ENCODE measurements at places on chromosomes 2 and 18. TPM values are rescaled to one million over a fixed set of nuclear protein-coding genes. Genes with fewer than 3 reads are reported as not detected.

C2orf66 gene
- not detected for total RNA-seq

IL37 gene
- not detected for total RNA-seq

GRCh38 chr2:62831729-62832128 is 126.2 kb downstream of the EHBP1 start:
- DNase-seq: no peak

DNA sequence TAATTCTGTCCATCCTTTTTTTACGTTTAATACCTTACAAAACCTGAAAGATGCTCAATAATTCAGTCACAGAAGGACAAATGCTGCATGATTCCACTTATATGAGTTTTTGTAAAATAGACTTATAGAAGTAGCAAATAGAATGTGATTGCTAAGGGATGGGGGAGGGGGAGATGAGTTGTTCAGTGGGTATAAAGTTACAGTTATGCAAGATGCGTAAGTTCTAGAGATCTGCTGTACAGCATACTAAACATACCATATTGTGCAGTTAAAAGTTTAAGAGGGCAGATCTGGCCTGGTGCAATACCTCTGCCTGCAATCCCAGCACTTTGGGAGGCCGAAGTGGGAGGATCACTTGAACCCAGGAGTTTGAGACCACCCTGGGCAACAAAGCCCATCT is 78.8 kb downstream of the TET3 start:
- no peak for DNase-seq

DNA sequence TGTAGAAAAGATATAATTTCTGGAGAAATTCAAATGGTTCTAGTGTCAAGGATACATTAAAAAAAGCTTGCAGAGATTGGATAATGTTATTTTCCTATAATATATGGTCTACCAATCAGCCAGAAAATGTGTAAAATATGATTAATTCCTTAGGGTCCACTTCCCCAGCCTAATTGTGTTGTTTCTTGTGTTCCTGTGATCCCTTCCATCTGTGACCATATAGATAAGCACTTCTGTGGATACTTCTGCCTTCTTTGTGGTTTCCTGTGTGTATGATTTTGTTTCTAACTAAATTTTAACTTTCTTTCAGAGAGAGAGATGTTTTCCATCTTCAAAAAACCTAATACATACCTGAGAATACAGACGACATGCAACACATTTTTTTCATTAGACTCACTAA is 367.1 kb upstream of the PIK3C3 start:
- no peak for DNase-seq

- peak; percentile 48 for DNase-seq
These were observed 810 bp upstream of the RBFA start for GRCh38 chr18:80033181-80034067.

DNA sequence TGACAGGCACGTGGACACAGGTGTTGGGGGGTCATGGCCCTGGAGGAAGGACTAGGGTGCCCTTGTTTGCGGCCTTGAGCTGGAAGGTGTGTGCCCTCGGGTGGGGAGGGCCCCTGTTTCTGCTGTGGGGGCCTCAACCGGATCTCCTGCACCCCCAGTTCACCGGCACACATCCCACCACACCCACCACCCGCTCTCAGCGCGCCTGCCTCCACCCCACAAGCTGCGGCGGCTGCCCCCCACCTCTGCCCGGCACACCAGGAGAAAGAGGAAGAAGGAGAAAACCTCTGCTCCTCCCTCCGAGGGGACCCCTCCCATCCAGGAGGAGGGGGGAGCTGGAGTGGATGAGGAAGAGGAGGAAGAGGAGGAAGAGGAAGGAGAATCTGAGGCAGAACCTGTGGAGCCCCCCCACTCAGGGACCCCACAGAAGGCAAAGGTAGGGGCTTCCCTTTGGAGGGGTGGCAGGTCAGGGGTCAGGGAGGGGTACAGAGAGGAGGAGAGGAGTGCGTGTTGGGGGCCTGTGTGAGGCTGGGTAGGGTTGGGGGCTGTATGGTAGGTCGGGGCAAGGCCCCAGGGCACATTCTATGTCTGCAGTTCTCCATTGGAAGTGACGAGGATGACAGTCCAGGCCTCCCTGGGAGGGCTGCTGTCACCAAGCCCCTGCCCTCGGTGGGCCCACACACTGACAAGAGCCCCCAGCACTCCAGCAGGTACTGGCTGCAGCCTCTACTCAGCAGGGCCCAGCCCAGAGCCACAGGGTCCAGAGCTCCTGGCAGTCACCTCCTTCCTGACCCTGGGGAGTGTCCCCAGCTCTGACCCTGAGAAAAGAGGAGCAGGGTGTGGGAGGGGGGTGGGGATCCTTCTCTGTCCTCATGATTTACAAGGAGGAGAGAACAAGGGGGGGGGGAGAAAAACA is 1.8 kb downstream of the SLC4A3 start:
- no peak for DNase-seq

GRCh38 chr2:42050010-42050702 is 2.3 kb downstream of the PKDCC start:
- no peak for DNase-seq
